ENCODE measurements at places on chromosomes 1 and 21.

GRCh38 chr1:68229650-68230483, 2.5 kb downstream of the WLS start:
- no peak for DNase-seq

- no peak for DNase-seq
Observed at GRCh38 chr21:39251326-39251725, 62.1 kb downstream of the BRWD1 start.

GRCh38 chr1:119987686-119988085, 81.8 kb downstream of the NOTCH2 start:
- DNase-seq, result no peak

DNA sequence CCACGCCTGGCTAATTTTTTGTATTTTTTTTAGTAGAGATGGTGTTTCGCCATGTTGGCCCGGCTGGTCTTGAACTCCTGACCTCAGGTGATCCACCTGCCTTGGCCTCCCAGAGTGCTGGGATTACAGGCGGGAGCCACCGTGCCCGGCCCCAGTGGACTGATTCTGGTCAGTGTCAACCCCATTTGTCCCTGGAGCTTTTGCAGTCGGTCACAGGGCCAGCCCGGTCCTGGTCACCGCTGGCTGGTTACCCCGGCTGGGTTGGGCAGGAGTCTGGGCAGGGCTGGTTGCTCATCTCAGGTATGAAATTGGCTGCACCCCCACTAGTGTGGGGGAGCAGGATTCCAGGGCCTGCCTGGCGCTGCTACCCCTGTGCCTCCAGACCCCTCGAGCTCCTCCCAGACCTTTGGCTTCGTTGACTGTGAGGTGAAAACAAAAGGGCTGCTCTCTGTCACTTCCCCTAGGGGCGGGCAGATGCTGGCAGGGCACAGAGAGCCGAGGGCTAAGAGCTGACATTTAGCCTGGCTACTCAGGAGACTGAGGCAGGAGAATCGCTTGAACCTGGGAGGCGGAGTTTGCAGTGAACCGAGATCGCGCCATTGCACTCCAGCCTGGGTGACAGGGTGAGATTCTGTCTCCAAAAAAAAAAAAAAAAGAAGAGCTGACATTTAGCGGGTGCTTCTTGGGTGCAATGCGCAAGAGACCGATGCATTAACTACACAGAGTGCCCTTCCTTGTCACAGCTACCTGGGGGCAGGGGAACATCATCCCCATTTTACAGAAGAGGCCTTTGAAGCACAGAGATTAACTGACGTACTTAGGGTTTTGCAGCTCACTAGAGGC, 10.6 kb downstream of the TNFRSF1B start:
- no peak for DNase-seq

GRCh38 chr1:39266269-39266668, 61.8 kb downstream of the MACF1 start:
- no peak for DNase-seq

GRCh38 chr1:3744646-3745045, 7.6 kb upstream of the CCDC27 start:
- no peak for DNase-seq

DNA sequence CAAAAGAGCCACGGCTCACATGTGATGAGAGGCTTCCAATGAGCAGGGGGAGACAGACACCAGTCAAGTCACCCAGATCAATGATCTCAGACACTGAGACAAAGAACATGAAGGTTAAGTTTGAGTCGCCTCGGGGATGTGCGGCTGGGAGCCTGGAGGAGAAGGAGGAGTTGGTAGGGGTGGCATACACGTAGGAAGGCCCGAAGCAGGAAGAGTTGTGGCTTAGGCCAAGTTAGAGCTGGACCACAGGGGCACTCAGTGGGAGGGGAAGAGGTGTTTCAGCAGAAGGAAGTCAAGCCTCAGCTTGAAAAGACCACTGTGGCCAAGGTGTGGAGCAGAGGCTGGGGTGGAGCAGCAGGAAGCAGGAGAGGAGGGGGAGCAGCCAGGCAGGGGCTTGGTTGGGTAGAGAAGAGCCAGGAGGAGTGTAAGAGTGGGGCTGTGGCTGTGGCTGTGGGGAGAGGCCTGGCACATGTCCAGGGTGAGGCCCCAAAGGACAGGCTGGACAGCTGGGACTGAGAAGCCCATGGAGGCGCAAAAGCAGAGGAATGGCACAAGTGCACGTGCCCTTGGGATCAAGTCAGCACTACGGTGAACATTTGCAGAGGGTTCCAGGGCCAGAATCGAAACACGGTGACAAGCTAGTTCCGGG, 27.6 kb downstream of the CTNNBIP1 start:
- no peak for DNase-seq

GRCh38 chr1:224781800-224782199, 147.7 kb upstream of the DNAH14 start:
- no peak for DNase-seq

GRCh38 chr1:89298461-89298860, 25.8 kb upstream of the GBP5 start:
- no peak for DNase-seq

- no peak for DNase-seq
Observed at GRCh38 chr1:62180639-62181038, 14.0 kb upstream of the L1TD1 start.
